ENCODE measurements at places on chromosomes 12 and 14. TPM values are rescaled to one million over a fixed set of nuclear protein-coding genes. Genes with fewer than 3 reads are reported as not detected.
A peak's percentile ranks its signal among the peaks of the same experiment; 100 is the strongest.

DNA sequence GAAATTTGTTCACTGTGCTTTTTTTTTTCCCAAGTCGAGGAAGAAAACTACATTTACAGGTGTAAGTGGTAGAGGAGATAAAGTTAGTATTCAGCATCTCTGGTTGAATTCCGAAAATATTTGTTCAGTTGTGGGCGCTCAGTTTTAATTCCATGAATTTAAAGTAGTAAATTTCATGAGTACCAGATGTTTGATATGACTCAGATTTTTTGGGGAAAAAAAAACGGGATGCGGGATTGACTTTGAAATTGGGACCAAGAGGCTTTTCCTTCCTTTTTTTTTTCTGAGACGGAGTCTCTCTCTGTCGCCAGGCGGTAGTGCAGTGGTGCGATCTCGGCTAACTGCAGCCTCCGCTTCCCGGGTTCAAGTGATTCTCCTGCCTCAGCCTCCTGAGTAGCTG lies 1.6 kb downstream of the TULP3 start:
- no peaks in the 10 kb centered on the region for H3K36me3 ChIP-seq
- H3K27ac ChIP-seq = no peak overlapping the region
- no peak for DNase-seq
- no peak overlapping the region for H3K4me3 ChIP-seq
- peaks cover 8% of the 10 kb centered on the region for H3K4me1 ChIP-seq
- no peaks in the 10 kb centered on the region for H3K27me3 ChIP-seq

DNA sequence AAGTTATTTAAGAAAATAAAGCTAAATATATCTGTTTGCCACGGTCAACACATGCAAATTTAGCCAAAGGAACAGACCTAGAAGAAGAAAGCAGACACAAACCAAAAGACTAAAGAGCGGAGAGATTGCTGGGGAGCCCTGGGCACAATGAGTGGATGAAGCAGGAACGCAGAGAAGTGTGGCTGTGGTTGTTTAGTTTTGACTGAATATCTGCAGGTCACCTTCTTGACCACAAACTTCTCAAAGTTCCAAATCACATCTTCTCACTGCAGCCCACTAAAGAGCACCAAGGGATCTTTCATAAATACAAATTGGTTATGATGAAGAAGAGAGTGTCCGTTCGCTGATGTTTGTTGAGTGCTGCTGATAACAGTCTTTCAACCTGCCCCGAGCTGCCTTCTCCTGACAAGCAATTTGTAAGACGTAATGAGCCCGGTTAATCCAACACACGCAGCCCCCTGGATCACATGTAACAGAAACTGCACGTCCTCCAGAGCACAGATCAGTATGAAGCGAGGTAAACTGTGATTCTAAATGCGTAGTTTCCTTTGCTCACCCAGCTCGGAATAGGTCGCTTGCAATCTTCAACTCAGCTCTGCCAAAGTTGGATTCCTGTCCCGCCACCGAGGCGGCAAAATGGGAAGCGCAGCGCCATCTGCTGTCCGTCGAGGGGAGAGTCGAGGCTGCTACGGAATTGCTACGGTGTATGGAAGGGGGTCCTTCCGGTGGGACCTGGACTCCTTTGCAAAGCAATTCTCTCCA lies 120.8 kb downstream of the GXYLT1 start:
- H3K36me3 ChIP-seq = no peaks in the 10 kb centered on the region
- H3K4me1 ChIP-seq = peaks cover 7% of the 10 kb centered on the region
- no peak overlapping the region for H3K27ac ChIP-seq
- DNase-seq = peak; percentile 66

DNA sequence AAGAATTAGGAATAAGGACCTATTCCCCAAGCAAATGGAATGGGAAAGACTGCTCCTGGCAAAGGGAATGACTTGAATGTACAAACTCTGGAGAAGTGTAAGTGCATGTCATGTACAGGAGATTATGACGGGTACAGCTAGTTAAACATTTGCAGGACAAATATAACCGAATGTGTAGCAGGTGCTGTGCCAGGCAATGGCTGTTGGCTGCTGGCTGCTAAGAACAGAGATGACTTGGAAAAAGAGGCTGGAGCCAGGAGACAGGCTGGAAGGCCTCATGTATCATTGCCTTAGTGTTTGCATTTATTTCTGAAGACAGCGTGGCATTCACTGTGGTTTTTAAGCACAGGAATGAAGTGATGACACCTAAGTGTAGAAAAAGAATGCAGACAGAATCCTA lies 136.8 kb downstream of the TTC8 start:
- no peaks in the 10 kb centered on the region for H3K36me3 ChIP-seq
- no peak overlapping the region for H3K4me3 ChIP-seq
- H3K27ac ChIP-seq = no peak overlapping the region
- no peaks in the 10 kb centered on the region for H3K27me3 ChIP-seq
- H3K4me1 ChIP-seq = no peaks in the 10 kb centered on the region

DNA sequence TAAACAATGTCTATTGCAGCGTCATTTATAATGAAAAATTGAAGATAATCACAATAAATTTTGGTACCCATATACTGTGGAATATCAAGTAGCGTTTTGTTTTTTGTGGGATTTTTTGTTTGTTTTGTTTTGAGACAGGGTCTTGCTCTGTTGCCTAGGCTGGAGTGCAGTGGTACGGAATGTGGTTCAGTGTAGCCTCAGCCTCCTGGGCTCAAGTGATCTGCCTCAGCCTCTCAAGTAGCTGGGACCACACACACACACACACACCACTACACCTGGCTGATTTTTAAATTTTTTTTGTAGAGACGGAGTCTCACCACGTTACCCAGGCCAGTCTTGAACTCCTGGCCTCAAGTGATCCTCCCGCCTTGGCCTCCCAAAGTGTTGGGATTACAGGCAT lies 6.6 kb downstream of the ZNF664 start:
- no peak for DNase-seq
- no peak overlapping the region for H3K27ac ChIP-seq
- no peak overlapping the region for H3K4me3 ChIP-seq
- peaks cover 3% of the 10 kb centered on the region for H3K36me3 ChIP-seq
- no peaks in the 10 kb centered on the region for H3K27me3 ChIP-seq
- H3K4me1 ChIP-seq = peaks cover 14% of the 10 kb centered on the region

Gene BAG5
- total RNA-seq = 27.8 TPM

Measured in upper lobe of left lung (tissue), 6 donors.